ENCODE measurements at places on chromosomes 12 and 14.
A peak's percentile ranks its signal among the peaks of the same experiment; 100 is the strongest.

DNA sequence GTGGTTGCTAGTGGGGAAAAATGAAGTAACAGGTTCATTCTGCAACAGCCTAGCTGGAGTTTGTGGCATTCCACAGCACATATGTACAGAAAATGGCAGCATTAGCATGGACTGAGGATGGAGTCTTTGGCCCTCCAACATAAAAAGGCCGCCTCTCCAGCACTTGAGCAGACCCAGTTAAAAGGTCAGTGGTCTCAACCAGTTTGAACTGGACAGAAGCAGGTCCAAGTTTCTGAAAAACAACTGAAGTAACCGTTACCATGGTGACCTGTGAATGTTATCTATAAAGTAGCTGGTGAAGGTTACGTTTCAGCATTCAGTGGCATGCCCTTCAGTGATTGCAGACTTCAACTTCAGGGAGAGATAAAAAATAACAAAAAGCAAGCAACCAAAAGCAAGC lies 34.1 kb upstream of the OR10AD1 start:
- DNase-seq = no peak

DNA sequence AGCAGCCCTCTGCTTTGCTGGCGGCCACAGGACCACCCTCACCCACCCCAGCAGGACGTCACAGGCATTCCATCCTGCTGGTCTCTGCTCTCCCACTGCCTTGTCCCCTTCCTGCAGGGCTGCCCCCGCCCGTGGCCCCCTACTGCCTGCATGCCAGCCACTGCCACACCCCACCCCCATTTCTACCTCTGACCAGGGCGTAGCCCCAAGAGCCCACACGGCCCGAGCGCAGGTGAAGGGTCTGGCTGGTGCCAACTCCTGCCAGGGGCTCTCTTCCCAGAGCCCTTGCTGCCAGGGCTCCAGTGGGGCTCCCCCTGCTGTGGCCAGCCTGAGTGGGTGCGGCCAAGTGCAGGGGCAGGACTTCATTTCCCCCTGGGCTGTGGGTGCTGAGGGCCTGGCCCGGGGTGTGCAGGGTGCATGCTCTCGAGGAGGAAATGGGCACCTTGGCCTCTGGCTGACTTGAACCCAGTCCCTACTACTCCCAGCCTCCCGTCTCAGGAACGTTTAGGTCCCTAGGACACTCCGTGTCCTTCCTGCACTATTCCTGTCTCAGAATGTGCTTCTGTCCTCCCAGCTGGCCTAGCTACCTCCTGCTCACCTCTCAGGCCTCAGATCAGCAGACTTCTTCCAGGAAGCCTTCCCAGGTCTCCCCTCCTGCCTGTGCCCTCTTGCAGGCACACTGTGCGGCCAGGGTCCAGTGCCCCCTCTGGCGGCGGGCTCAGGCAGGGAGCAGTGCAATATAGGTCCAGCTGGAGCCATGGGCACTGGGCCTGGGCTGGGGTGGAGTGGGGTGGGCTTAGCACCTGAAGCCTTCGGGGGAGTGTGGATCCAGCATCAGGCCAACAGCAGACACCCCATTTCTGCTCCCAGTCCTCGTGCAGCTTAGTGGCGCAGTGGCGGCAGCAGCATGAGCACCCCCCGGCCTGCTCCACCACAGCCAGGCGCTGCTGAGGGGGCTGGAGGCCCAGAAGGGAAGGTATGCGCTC lies 1.4 kb downstream of the LBHD2 start:
- no peak for DNase-seq

GRCh38 chr12:54631551-54631950 lies 3.1 kb downstream of the LACRT start:
- no peak for DNase-seq

GRCh38 chr12:28710882-28711281 lies 438.2 kb upstream of the FAR2 start:
- DNase-seq = no peak

- peak; percentile 84 for DNase-seq
These were observed 1.3 kb downstream of the DCAF5 start for GRCh38 chr14:69151458-69152180.

- DNase-seq = no peak
These were observed 117.5 kb downstream of the VRK1 start for GRCh38 chr14:96914571-96915128.
